Activated CD4-positive, alpha-beta T cell treated with anti-CD3 and anti-CD28 coated beads, Interleukin-2, amount 10 ng/mL, durations not matched to agents 24 days and 14 days (primary cell): ENCODE measurements at places on chromosomes 3 and 15.

DNA sequence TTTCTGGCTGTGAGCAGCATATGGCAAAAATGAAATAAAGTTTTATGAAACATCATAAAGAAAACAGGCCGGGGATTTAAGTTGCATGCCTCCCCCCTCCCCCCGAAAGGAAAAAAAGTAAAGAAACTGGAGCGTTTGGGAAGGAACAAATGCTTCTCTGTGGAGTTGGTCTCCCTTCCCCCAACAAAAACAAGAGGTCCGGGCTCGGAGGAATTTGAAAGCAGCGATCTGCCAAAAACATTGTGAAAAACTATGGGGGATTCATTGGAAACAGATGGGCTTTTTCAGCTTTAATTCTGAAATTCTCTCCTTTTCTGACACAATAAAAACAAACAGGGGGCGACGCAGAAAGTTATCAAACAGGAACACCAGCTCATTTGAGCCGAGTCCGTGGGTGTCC, 17.0 kb downstream of the RGMA start:
- DNase-seq = no peak

DNA sequence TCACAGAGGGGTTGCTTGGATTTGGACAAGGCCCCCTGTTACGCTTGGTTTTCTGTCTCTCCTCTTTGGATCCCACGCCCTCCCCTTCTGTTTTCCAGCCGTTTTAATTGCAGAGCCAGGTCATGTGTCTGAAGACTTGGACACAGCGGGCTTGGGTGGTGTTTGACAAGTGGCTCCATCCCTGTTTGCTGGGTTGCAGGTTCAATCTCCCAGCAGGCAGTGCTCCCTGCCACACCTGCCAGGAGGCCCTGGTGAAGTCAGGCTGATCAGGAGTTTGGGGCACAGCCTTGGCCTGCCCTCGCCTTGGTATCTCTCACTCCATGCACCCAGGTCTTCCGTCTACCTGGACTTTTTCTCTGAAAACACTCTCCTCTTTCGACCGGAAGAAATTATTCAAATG, 59.0 kb downstream of the PLXNA1 start:
- DNase-seq = no peak

DNA sequence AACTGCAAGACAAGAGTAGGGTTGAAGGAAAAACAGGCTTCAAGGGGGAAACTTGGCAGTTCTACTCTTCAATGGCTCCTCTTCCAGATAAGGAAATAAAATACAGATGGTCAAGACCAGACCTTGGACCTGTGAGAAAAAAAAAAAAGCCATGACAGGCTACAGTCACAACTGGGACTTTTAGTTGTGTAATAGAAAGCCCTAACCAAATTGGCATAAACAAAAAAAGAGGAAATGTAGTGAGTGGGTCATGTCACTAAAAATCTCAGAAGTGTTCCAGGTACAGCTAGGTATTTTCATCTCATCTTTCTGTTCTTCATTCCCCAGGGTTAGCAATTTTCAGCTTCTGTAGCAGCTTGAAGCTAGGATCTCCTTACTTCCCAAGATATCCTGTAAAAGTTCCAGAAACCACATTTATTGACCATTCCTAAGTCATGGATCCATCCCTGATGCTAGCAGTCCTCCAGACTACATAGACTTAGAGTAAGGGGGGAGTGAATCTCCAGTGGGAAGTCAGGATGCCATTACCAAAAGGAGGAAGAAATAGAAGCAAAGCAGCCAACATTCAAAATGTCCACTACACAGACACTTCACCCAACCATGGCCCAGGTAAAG, 61.0 kb upstream of the CSTA start:
- DNase-seq = no peak

DNA sequence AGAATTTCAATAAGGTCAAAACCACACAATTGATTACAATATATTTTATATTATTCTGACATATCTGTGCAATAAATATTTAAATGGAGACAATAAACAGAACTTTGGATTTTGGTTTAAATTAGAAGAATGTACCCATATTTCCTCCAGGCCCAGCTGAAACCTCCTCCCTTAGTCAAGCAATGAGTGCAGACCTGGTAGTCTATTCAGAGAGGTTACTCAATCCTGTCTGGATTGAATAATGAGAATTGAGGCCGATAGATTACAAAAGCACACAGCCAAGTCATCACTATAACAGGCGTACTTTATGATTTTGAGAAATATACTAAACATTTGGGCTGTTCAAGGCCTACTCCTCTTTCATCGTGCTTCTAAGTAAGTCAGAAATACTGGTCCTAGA, 114.5 kb upstream of the STRIT1 start:
- no peak for DNase-seq

- no peak for DNase-seq
These were observed 52.3 kb upstream of the KPNA4 start for GRCh38 chr3:160617636-160618035.

GRCh38 chr3:48271763-48272498, 31.0 kb downstream of the ZNF589 start:
- DNase-seq = no peak

GRCh38 chr15:100520132-100520921, 8.4 kb downstream of the CERS3 start:
- DNase-seq = peak; percentile 68

DNA sequence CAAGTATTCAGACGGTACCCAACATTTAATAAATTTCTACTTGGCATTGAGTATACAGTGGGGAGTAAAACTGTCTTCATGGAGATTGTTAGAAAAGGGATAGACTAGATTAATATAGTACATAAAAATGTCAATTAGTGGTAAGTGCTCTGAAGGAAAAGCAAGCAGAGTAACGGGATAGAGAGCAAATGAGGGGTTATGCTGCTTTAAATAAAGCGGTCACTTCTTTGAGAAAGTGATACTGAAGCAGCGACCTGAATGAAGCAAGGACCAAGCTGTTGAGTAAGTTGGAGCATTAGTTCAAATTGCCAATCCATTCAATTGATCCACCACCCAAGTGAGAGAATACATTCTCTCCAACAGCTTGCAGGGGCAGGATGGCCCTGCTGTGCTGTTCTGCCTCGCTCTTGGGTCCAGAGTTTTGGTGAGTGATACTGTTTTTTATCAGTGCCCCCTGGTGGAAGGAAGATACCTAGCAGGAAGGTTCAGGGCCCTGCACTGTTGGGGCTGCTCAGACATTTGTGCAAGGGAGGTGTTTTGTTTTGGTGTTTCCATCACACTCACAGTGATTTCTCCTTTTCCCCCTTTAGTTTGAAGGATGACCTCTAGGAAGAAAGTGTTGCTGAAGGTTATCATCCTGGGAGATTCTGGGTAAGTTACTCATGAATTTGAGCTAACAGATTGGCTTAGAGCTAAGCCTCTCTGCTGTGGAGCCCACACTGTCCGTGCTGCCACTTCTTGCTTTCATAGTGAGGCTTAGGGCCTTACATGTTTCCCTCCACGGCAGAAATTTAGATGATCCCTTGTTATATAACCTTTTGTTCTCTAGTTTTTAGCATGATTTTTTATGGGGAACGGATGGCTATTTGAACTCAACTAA, 69.0 kb downstream of the RAB7A start:
- DNase-seq = peak; percentile 91
